ENCODE measurements at places on chromosomes 6 and 20.
A peak's percentile ranks its signal among the peaks of the same experiment; 100 is the strongest.

DNA sequence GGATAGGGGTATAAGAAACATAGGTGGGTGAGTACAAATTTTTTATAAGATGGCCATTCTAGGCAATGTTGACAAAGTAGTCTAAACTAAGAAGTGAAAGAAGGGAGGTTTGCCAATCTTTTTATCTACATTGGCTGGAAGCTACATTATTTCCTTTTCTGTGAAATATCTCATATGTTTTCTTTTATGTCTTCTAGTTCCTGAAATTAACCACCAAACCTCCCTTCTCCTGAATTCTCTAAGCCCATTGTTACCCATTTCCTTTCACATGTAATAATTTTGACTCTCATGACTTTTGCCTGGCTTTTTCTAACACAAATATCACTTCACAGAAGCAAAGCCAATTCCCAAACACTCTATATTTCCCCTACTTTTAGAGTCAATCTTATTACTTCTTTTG is 496.2 kb upstream of the JAG1 start:
- no peak for DNase-seq

- no peak for DNase-seq
Measured at GRCh38 chr6:69865126-69865525, 1.2 kb upstream of the COL19A1 start.

DNA sequence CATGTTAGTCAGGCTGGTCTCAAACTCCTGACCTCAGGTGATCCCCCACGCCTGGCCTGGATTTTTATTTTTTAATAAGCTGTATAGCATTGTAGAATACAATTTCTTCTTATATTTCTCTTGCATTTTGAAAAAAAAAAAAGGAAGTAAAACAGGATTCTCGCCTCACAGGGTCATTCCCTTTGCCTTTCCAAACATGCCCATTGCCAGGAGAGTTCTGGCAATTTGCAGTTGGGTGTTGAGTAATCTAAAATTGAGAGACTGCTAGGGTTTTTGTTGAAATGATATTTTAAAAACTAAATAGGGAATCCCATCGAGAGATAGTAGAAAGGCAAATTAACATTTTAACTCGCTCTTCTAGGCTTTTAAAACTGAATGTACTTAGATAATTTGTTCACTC is 196.1 kb downstream of the JARID2 start:
- DNase-seq = no peak

GRCh38 chr6:385614-386013 is 5.9 kb upstream of the IRF4 start:
- no peak for DNase-seq

DNA sequence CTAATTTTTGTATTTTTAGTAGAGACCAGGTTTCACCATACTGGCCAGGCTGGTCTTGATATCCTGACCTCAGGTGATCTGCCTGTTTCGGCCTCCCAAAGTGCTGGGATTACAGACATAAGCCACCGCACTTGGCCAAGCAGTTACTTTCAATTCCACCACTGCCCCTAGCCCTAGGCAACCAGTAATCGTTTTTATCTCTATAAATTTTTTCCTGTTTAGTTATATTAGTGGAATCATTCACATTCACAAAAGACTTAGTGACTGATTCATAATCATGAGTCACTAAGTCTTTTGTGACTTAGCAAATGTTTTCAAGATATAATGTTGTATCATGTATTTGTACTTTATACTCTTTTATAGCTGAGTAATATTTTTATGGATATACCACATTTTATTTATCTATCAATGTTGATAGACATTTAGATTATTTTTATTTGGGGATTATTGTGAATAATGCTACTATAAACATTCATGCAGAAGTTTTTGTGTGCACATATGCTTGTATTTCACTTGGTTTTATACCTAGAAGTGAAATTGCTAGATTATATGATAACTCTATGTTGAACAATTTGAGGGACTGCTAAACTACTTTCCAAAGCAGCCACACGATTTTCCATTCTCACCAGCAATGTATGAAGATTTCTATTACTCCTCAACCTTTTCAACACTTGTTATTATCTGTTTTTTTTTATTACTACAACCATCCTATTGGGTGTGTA is 421.4 kb upstream of the ID4 start:
- DNase-seq = no peak

DNA sequence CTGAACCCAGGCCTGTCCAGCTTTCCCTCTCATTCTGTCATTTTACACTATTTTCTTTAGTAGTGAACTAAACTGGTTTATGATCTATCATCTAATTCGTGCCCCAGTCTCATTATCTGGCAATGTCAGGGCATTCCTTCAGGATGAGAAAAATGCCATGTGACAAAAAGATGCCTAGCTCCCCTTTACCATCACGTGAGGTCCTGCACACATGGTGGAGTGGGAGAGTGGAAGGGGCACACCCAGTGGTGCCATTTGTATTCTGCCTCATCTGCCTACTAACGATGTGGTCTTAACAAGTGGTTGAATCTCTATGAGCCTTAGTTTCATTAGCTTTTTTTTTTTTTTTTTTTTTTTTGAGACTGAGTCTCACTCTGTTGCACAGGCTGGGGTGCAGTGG is 41.2 kb downstream of the CDC5L start:
- DNase-seq = no peak

GRCh38 chr20:12152996-12153395 is 235.3 kb downstream of the BTBD3 start:
- no peak for DNase-seq

DNA sequence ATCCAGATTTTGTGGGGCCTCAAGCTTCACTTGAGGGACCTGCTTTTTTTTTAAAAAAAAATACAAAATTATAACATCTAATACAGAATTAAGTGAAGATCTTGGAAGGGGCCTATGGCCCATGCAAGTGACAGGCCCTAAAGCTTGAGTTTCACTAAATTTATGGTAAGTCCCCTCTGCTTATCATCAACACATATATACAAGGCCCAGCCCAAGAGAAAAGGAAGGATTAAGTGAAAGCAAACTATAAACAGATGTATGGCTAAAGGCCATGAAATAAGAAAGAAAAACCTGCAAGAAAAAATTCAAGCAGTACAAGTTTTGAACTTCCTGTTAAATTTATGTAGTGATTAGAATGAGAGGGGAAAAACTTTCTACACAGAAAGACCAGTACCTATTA is 86.8 kb downstream of the CDC40 start:
- DNase-seq = no peak

DNA sequence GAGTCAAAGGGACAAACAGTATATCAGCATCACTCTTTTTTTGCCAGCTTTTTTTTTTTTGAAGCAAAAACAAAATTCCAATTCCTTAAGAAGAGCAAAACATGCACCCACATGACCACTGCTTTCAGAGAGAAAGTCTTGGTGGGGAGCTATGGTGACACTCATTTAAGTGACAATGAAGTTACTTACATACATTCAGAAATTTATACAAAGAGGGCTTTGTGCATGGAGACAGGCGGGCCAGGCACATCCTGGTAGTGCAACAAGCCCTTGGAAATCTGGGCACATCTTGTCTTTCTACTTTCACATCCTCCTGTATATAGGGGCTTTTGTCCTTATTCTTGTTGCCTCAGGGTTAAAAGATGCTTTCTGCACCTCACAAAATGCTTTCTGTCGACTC is 55.9 kb downstream of the IL22RA2 start:
- DNase-seq = no peak

DNA sequence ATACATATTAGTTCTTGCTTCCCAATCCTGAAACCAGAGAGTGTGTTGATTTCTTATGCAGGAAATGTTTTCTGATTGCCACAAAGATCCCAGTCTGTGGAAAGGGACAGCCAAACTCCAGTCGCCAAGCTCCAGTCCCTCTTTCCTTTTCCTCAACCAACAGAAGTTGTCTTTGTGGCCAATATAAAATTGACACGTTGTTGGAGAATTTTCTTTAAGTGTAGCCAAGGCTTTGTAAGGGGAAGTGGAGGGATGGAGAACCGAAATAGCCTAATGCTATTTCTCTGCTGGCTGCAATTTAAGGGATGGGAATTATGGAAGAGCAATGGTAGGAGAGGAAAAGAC is 5.4 kb downstream of the ADGRB3 start:
- no peak for DNase-seq

GRCh38 chr20:48333707-48334106 is 494.1 kb downstream of the PREX1 start:
- no peak for DNase-seq

- DNase-seq = no peak
Measured at GRCh38 chr6:36610956-36611336, 16.8 kb downstream of the SRSF3 start.

- DNase-seq = no peak
Measured at GRCh38 chr6:50098641-50098993, 48.9 kb upstream of the DEFB112 start.

- DNase-seq = no peak
Measured at GRCh38 chr6:63487103-63487813, 85.0 kb upstream of the LOC128125822 start.

GRCh38 chr6:79469376-79470246 is 67.6 kb downstream of the LCA5 start:
- no peak for DNase-seq

DNA sequence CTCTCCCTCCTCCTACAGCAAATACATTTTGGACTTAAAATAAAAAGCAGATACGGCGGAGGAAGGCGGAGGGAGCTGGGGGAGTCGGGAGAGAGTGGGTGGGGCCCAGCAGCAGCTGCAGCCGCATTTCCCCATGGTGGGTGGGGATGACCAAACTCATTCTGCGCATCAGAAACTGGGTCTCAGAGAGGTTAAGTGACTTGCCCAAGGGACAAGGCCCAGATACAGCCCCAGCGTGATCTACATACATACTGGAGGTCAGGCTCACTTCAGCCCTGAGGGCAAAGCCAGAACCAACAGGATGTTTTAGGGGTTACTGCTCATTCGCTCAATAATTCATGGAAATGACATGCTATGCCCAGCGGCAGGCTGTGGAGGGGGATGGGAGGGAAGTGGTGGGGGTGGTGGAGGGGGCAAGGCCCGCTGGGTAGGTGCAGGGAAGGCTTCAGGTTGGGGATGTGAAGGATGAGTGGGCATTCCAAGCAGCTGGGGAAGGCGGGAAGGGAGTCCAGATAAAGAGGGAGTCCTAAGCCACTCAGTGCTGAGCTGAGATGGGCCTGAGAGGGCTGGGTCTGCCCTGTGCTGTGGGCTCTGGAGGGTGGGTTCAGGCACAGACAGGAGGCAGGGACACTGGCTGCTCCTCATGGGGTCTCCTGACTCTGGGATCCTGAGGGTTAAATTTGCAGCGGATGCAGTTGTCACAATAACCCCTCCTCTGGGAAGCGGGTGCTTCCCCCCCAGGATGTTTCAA is 31.0 kb downstream of the DLGAP4 start:
- DNase-seq = no peak

DNA sequence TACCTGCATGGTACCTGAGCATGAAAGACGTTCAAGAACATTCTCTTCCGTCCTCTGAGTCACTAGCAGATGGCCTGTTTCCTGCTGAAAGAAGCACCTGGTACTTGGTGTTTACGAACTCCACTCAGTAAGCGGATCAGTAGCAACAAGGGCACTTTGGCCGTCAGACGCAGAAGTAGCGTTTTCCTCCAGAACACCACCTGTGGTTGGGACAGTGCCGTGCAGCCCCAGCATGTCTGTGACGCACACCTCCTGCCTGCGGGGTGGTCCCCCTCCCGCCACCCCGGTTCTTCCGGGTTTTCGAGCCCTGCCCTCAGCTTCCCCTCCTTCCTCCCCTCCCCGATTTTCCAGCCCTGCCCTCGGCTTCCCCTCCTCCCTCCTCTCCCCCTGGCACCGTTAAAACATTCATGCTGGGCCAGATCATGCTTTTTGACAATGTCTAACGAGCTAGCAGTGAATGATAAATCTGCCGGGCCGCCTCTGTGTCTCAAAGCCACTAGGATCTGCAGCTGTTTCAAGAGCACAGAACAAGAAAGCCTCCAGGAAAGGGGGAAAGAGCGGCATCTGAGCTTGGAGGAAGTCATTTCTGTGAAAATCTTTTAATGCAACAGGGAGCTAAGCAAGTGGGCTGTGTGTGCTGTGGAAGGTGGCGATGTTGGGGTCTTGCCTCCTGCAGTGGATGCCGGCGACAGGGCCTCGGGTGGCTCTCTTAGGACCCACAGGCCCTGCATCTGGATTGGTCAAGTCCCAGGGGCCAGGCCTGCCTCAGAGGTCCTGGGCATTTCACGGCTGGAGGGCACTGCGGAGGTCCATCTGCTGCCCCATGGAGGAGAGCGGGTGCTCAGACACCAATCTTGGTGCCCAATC is 207.9 kb downstream of the ERMARD start:
- DNase-seq = peak; percentile 8

DNA sequence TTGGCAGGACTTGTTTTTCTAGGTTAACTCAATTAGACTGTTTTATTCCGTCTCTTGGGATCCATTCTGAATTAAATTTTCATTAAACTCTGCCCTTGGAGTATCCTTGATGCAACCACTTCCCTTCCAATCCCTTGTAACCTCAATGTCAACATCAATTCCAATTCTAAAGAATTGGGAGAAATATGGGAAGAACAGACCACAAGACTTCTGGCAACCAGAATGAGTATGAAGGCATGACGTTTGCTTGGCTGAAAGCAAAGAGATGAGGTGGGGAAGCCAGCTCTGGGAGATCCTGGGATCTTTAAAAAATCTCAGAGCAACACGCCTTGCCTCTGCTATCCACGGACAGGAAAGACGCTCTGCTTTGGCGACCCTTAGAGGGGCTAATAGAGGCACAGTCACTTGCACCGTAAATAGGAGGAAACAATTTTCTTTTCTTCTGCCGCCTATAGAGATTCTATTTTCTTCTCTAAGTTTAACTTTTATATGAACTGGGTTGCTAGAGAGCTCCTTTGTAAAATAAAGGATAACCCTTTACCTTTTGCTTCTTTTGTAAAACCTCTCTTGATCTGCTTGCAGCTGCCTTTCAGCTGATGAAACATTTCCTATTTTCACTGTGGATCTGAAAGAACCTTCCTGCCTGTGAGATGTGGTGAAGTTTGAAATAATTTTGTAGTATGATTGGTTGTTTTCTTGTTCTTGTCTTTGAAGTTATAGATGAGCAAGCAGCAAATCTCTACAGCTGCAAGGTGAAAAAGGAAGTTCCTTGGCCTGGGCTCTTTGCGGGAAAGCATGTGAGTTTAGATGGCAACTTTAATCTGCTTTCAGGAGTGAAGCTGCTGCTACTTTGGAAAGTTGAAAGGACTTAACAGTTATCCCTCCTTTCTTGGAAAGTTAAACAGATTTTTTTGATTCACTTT is at the start of gene ASIP:
Gene ASIP (plus strand): TSS at position 731 of the 923 bp plus-strand sequence. CDS start 18,952 bp downstream, outside the sequence.
- DNase-seq = no peak

DNA sequence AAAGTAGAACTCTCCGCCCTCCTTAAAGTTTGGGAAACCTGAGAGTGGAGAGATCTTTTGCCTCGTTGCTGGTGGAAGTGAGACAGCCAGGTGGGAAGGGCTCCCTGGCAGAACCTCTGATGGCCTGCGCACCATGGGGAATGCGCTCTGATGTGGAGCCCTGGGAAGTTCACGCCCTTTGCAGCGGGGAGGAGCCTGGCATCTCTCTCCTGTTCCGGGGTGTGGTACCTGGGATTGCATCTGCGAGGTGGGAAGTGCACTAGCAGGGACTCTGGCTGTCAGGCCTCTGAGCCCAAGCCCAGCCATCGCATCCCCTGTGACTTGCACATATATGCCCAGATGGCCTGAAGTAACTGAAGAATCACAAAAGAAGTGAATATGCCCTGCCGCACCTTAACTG is 159.8 kb downstream of the AKAP7 start:
- DNase-seq = no peak

- peak; percentile 96 for DNase-seq
Measured at GRCh38 chr6:21738180-21739094, 144.9 kb downstream of the SOX4 start.

Data from NCI-H748 treated with DMSO at 0.1 percent for 48 hours (cell line).